ENCODE measurements at places on chromosomes 5 and 9.
A peak's percentile ranks its signal among the peaks of the same experiment; 100 is the strongest.

- DNase-seq, result no peak
Measured at GRCh38 chr9:129270205-129270604, 92.1 kb upstream of the IER5L start.

GRCh38 chr9:120388003-120388855, 191.7 kb downstream of the CDK5RAP2 start:
- no peak for DNase-seq

DNA sequence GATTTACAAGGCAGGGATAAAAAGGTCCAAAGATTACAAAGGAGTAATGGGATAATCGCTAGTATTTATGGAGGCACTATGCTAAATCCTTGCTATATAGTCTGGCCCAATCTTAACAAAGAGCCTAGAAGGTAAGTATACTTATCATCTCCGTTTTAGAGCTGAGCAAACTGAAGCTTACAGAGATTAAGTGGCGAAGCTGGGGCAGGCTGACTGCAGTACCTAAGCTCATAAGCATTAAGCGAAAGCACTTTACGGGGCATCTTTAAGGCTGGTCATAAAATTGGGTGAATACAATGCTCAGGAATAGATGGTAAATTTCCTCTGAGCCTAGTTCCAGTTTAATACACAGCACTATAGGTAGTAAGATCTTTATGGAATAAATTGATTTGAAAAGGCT, 30.0 kb upstream of the ZNF366 start:
- no peak for DNase-seq

DNA sequence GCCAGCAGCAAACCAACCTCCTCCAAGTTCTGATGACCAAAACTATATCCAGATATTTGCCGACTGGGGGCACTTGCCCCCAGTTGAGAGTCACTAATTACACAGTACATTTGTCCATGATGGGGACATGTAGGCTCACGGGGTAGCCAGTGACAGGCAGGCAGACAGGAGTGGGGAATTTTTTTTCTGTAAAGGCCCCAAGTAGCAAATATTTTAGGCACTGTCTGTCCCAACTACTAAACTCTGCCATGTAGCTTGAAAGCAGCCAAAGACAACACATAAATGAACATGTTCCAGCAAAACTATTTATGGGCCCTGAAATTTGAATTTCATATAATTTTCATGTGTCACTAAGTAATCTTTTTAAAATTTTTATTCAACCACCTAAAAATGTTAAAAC, 80.7 kb downstream of the GRIA1 start:
- no peak for DNase-seq

DNA sequence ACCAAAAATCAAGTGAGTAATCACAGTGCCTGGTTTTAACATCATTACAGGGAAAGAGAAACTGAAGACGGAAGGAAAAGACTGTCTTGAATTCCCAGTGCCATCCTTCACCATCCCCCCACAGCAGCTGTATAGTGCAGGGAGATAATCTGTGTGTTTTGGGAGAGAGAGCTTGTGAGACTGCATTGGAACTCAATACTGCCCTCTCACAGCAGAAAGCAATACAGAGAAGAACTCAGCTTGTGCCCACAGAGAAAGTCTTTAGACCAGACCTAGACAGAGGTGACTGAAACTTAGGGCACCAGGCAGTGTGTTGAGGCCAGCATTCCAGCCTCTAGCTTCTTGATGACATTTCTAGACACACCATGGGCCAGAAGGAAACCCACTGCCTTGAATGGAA, 754.7 kb upstream of the CDH6 start:
- DNase-seq, result no peak

DNA sequence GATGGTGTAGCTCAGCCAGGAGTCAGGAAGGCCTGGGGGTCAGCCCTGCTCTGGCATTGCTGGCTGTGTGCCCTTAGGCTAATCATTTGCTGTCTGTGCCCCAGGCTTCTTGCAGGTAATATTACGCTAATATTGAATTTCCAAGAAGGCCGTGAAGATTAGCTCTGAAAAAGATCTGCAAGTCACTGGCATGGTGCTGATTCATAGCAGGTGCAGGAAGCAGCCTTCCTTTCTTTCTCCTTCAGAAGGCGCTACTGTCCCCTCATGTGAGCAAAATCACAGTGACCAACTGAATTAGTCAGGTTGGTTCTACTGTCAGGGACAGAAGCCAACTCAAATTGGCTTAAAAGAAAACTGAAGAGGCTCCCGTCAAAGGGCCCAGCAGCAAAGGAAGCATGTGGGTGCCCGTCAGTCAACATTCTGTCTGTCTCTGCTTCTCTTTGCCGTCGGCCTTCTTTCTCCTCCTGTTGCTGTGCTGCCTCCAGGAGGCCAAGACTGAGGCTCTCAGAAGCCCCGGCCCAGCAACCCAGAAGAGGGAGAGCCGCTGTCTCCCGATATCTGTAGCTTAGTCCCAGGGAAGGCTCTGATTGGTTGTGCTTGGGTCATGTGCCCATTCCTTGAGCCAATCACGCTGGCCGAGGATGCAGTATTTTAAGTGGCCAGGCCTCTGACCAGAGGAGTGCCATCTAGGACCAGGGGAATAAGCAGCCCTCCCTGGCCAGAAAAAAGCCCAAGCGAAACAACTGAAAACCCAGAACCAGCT, 67.8 kb upstream of the NEURL1B start:
- no peak for DNase-seq

DNA sequence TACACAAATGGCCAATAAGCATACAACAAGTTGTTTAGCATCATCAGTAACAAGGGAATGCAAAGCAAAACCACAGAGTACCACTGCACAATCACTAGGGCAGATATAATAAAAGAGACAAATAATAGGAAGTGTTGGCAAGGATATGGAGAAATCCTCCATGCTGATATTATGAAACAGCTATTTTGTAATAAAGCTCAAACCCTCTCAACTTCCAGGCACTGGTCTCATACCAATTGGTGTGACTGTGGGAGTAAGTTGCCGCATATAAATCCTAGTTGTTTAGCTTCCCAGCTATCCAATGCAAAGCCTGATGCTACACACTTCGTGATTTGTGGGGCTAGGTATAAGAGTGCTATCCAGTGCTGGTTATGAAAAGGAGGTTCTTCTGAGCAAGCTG, 88.6 kb downstream of the SMIM23 start:
- no peak for DNase-seq

DNA sequence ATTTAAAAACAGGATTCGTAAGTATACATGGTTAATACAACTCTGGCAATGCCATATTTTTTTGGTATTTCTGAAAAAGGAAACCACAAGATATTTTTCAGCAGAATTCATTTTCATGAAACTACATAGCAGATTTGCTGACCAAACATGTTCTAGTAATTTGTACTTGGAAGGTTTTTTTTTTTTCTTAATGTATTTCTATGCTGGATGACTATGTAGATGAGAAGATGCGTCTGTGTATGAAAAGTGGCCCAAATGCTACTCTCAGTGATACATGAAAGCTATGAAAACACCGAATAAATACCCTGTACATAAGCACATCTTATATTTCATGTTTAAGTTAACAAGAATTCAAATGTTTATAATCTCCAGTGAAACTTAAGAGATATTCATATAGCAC, 400.9 kb upstream of the CYLC2 start:
- DNase-seq, result no peak

- DNase-seq, result peak; percentile 28
Measured at GRCh38 chr5:32329395-32329834, 16.7 kb upstream of the MTMR12 start.

DNA sequence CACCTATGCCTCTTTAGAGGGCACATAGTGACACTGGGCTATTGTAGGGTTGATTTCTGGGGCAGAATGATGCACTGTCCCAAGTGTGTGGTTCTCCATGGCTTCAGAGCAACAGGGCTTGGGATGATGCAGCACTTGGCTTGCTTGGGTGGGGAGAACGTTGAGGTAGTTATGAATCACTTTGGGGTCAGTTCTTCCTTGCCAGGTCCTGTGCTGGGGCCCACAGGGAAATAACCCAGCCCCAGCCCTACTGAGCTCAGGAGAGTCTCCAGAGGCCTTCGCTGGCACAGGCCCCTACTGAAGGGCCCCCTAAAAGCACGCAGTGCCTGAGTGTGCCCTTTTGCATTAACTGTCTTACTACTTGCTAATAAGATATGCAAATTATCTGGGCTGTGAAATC, 24.2 kb downstream of the JADE2 start:
- DNase-seq, result no peak

GRCh38 chr5:56492812-56493211, 259.7 kb upstream of the ANKRD55 start:
- no peak for DNase-seq

DNA sequence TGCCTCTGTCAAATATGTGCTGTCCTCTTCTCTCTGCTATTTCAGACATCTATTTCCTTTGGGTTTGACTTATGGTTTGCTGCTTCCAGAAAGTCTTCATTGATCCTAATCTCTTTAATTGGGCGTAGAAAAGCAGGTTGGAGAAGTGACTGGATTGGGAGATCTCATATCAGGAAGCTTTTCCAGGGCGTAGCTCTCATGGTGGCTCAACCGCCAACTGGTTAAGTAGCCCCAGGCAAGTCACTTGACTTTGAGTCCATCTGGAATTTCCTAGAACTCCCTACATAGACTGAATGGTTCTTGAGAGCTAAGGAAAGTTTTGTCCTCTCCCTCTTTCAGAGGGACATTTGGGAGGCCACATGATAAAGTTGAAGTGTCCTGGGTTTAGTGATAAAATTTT, 192.3 kb upstream of the GLRA1 start:
- DNase-seq, result no peak

DNA sequence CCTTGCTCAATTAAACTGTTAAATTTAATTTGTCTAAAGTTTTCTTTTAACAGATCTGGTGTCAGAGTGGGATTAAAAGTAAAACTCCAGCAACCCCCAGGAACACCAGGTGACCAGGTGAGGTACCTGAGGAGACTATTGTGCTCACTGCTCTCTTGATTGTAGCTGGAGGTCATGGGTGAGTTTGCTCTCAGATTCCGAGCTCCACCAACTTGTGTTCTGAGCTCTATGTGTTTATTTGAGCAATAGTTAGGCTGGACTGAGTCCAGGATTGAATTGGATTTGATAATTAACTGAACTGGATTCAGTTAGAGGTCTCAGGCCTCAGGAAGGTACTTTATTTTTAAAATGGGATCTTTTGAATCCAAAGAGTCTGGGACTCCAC, 17.9 kb upstream of the SCGB3A2 start:
- no peak for DNase-seq

DNA sequence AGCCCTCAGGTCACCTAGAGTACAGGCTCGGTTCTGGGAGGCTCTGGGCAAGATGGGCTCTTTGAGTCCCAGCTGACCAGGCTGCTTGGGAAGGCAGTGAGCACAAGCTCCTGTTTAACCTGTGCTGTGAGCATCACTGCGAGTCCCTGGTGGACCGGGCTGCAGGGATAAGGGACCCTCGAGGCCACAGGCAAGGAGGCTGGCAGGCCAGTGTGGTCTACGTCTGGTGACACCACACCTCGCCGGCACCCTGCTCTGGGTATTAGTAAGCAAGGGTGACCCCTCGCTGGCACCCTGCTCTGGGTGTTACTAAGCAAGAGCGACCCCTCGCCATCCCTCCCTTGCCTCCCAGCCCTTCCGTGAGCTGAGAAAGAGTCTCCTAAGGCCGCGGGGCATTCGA, 125.9 kb upstream of the FOXD4L5 start:
- no peak for DNase-seq

- DNase-seq, result no peak
Measured at GRCh38 chr5:57600321-57600720, 117.7 kb upstream of the ACTBL2 start.

GRCh38 chr9:8895106-8895860, 1095.7 kb upstream of the DMAC1 start:
- DNase-seq, result no peak

- no peak for DNase-seq
Measured at GRCh38 chr5:178786859-178787499, 56.5 kb upstream of the ZNF354A start.

DNA sequence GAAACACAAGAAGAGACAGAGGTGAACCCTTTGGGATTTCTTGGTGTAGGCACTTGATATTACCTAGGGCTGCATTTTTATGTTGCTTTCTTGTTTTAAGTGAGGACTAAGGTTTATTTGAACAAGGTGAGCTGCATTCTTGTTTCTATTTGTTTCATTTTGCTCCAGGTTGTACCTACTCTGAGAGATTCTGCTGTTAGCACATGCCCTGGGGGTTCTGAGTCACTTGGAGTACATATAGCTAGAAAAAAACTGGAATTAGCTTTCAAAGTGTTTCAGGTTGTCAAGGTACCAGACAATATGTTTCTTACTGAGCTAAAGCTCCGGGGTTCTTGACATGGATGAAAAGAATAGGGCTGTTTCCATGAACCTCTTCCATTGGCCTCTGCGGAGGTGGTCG, 299.4 kb downstream of the ICE1 start:
- DNase-seq, result no peak

GRCh38 chr9:116154976-116155697, 1.5 kb downstream of the PAPPA start:
- DNase-seq, result no peak
